ENCODE measurements at places on chromosomes 7 and 10.

GRCh38 chr10:72121389-72121788 lies 33.0 kb upstream of the SPOCK2 start:
- H3K36me3 ChIP-seq, result peaks cover 3% of the 10 kb centered on the region
- no peak overlapping the region for H3K27ac ChIP-seq
- no peaks in the 10 kb centered on the region for H3K27me3 ChIP-seq
- no peak overlapping the region for H3K4me3 ChIP-seq

- DNase-seq, result no peak
- no peaks in the 10 kb centered on the region for H3K27me3 ChIP-seq
- no peaks in the 10 kb centered on the region for H3K36me3 ChIP-seq
- peaks cover 3% of the 10 kb centered on the region for H3K4me1 ChIP-seq
Measured at GRCh38 chr7:11341285-11341944, 367.7 kb downstream of the PHF14 start.

- DNase-seq, result no peak
- no peaks in the 10 kb centered on the region for H3K4me1 ChIP-seq
- H3K36me3 ChIP-seq, result no peaks in the 10 kb centered on the region
- H3K27me3 ChIP-seq, result peaks cover 4% of the 10 kb centered on the region
Measured at GRCh38 chr10:27911539-27911938, 87.3 kb downstream of the ODAD2 start.

GRCh38 chr7:132349075-132349474 lies 227.2 kb downstream of the PLXNA4 start:
- H3K4me1 ChIP-seq, result peaks cover 24% of the 10 kb centered on the region
- H3K36me3 ChIP-seq, result no peaks in the 10 kb centered on the region
- H3K27me3 ChIP-seq, result peaks cover 32% of the 10 kb centered on the region

DNA sequence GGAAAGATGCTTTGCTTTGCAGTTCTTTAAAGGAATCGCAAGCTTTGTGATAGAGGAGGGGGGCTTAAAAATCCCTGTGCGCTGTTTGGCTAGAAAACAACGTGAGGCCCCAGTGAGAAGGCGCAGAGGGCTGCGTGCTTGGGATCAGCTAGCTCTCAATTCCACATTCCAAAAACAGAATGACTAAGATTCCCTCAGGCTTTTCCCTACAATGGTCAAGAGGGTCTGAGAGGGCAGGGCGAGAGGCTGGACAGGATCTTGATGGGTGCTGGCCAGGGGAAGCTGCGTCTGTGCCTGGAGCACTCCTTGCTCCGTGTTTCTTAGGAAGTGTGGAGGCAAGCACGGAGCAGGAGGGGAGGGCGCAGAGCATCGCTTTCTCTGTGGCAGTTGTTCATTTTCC lies 72.1 kb upstream of the INHBA start:
- H3K27me3 ChIP-seq, result no peaks in the 10 kb centered on the region
- H3K4me1 ChIP-seq, result no peaks in the 10 kb centered on the region
- H3K27ac ChIP-seq, result no peak overlapping the region
- H3K36me3 ChIP-seq, result no peaks in the 10 kb centered on the region
- no peak overlapping the region for H3K4me3 ChIP-seq

Measured in suprapubic skin (tissue), 4 donors.